ENCODE measurements at places on chromosomes 6 and 20.
A peak's percentile ranks its signal among the peaks of the same experiment; 100 is the strongest.

GRCh38 chr6:4668271-4669179, 107.7 kb upstream of the CDYL start:
- no peak for DNase-seq

DNA sequence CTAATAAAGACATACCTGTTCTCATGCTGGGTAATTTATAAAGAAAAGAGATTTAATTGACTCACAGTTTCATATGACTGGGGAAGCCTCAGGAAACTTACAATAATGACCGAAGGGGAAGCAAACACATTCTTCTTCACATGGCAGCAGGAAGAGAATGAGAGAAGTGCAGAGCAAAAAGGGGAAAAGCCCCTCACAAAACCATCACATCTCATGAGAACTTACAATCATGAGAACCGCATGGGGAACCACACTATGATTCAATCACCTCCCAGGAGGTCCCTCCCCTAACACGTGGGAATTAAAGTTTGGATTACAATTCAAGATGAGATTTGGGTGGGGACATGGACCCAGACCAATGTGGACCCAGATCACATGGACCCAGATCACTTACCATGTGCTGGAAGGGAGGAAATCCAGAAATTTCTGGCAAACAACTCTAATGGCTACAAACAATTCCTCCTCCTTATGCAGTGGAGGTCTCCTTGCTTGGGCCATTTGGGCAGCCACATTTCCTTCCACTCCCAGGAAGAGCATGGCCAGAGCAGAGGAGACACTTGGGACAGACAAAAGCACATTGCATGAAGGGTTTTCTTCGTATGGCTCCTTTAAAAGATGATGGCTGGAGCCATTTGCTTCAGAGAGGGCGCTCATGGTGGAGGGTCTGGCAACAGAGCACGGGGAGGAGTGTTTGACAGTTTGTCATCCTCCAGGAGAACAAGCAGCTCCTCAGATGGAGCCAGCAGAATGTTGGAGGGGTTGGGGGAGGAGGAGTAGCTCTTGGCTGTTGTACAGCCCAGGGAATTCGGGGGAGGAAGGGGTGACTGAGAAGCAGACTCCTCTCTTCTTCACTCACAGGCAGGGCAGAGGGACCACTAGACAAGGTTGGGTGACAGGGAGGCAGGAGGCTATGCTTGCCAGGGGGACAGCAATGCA, 30.4 kb downstream of the SERPINB9 start:
- no peak for DNase-seq

- no peak for DNase-seq
Observed at GRCh38 chr20:50126662-50127061, 13.7 kb upstream of the UBE2V1 start.

GRCh38 chr6:147738099-147738498, 229.6 kb downstream of the SAMD5 start:
- DNase-seq = no peak

GRCh38 chr6:116941727-116942126, 64.7 kb downstream of the RFX6 start:
- DNase-seq = no peak

DNA sequence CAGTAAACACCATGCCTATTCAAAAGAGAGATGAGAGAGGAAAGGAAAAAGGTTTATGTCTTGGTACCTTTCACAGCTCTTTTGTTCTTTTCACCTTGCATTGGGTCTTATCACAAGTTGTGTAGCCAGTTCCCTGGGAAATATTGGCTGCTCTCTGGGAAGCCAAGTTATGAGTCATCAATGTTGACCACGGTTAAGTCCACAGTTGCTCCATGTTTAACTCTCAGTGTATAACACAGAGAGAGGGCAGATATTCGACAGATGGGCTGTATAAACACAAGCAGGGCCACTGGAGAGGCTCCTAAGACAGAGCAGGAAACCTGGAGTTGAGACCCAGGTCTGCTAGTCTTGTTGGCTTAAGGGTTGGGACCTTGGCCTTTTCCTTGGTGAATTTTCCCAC, 718.6 kb downstream of the QKI start:
- no peak for DNase-seq

- DNase-seq = no peak
Observed at GRCh38 chr6:146543211-146543939, at the start of gene RAB32. RAB32 (plus strand) TSS chr6:146543833; CDS start chr6:146543872, 39 bp downstream.

- no peak for DNase-seq
Observed at GRCh38 chr6:5085648-5086293, 630 bp downstream of the PPP1R3G start.

DNA sequence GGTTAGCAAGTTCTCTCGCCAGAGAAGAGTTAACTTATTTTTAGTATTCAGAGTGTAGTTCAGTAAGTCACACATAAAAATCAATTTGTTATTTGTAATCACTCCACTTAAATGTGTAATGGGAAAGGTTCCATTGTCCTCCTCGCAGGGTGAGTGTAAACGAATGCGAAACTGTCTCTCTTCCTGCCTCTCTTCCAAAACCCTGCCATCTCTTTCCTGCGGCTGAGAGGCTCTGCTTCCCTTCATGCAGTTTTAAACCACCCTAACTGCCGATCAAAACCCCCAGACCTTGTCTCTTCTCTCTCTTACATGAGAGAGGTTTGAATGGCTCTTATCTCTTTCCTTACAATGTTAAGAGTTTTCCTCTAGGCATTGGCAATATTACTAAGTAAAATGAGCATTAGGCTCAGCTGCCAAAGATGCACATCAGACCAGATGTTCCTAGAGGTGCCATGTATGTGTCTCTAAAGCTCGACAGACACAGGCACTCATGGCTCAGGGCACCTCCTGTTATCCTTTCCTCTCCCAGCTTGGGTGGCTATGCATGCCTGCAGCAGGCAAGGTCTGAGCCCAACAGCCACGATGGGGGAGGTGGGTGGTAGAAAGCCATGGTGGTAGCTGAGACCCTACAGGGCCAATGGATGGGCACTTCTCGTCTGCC, 91.2 kb downstream of the JARID2 start:
- no peak for DNase-seq

DNA sequence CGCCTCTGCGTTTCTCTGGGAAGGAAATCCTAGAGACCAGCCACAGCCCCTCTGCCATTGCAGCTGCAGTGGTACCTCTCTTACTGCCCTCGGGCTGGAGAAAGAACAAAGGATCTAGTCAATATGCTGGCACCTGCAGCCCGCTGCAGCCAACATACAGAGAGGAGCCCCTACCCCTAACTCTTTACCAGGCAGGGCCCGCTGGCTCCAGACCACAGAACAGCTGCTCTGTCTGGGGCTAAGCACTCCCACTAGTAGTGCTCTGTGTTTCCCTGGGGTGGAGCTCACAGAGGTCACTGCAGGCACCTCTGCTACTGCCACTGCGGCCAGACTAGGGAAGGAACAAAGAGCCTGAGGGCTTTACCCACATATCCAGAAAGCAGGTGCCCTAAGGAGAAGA, 93.8 kb upstream of the IMPG1 start:
- no peak for DNase-seq

DNA sequence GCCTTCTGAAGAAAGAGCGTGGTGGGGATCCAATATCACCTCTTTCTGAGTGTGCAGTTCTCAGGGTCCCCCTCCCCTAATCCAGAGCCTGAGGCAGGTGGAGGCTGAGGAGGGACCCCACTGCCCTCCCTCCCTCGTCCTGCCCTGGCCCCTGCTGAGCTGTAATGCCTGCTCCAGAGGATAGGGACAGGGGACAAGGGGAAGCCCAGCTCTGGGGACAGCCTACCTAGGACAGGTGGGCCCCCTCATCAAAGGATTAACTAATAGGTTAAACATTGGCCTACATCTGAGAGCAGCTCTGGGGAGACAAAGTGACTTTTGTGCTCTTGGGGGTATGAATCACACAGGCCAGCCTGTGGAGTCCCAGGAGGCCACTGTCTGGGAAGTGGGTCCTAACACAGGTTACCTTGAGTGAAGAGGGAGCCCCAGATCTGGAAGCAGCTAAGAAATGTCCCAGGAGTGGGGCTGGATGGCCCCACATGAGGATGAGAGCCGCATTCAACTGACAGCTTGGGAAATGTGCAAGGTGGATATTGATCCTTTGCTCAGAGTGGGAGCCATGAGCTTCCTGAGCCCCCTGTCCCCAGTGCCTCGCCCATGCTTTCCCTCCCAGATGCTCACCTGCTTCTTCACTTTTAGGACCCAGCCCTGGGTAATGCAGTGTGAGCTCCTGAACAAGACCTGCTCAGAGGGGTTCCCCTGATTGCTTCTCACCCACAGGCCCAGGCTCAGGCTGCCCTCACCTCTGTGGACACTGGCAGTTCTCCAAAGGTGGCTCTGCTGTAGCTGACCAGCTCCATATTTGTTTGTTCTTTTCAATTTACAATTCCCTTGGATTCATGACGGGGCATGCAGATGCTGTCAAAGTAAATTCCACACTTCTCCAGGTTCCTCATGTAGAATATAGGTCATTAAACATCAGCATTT, 17.8 kb upstream of the CST9L start:
- peak; percentile 18 for DNase-seq

DNA sequence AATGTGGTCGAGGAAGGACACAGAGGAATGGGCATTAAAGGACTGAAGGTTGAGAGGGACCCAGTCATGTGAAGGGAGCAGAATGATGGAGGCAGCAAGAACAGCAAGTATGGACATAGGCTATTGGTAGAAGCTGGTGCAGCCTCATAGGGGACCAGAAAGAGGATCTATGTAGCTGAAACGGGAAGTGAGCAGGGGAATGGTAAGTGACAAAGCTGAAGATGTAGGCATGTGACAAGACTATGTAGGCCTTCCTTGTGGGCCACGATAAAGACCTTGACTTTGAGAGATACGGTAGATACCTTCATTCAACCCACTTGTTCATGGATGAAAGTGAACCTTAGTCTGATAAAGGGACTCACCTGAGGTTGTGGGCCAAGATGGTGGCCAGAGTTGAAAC, 3.5 kb downstream of the CTNNBL1 start:
- DNase-seq = no peak

DNA sequence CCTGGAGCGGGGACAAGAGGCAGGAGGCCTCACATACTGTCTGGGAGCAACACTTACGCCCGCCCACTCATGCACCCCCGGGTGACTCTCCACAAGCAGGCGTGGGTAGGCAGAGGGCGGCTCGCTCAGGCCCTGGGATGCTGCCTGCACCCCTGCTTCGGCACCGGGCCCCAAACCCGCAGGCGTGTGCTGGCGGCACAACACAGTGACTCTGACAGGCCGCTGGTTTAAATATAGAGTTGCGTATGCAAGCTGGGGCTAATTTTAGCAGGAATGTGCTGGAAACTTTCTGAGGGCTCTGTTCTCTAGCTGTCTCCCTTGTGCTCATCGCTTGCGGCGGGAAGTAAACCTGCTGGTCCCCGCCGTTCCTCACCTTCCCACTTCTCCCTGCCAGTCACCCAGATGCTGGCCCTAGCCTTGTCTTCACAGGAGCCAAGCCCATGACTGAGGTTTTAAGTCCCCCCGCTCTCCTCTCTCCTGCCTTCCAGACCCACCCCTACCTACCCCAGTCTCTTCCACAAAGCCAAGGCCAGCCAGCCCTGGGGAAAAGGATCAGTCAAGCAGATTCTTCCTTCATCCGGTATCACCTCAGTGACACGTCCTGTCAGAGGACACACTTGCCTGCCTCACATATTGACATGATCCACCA, 94.5 kb upstream of the FOXP4 start:
- no peak for DNase-seq

- peak; percentile 45 for DNase-seq
Observed at GRCh38 chr6:151240036-151240685, 394 bp downstream of the AKAP12 start.

DNA sequence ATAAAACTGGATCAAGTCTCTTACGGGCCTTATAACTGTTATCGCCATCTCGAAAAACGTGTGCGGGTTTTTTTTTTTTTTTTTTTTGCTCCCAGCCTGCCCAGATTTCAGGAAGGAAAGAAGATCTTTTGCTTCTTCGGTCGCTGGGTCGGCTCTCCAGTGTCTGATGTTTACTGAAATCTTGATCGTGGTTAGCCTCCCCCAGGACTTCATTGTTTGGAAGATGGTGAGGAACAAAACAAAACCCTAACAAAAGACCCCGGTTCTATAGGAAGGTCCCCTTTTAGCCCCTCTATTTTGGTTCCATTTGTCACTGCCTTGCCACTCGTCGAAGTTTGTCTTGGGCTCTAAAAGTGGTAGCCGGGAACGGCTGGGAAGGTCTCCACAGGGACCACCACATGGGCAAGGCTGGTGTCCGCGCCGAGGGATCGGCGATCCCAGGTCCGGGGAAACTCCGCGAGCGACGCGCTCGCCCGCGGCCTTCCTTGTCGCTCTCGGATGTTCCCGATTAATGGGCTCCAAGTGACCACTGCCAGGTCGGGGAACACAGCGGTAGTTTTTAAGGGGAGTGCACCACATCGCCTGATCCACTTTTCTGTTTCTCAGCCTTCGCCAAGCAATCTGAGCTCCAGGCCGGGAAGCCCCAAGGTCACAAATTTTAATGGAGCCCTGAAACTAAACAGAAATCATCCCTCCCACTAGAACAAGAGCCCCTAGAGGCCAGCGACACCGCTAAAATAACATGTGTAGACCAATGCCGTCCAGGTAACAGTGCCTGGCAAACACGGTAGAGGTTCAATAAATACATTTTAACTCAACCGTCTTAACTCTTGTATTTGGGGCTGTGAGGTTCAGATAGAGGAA, 27.0 kb downstream of the TRIM27 start:
- peak; percentile 80 for DNase-seq

DNA sequence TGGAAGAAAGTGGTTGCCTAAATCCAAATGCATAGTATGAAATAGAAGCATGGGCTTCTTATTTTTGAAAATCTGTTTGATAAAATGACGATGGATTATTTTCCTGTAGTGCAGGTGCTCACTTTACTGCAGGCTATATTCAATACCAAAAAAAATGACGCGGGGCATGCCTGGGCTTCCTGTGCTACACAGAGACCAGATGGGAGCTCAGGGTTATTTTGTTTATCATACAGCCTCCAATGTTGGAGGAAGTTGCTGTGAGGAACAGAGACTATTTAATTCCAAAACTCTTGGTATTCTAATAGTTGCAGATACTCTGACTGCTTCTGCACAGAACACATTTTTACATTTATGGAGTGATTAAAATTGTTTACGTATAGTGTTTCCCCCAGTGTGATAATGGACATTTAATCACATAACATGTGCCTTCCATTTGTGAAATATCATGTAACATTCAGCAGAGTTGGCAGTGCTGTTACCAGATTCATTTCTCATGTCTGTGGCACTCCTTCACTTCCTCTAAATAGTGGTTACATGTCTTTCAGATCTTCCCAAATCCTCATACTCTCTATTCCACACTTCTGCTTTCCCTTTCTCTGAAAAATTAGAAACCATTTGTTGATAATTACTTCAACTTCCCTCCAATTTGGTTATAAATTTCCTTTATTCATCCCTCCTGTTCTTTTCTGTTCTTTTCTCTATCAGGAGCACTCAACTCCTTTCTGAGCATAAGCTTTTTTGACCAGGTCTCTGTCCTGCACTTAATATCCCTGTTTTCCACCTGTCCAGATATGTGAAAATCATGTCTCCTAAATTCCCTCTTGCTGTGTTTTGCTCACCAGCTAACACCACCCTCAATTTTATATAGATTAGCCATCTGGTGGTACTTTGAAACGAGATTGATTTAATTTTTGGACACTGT, 121.6 kb downstream of the ADGRB3 start:
- no peak for DNase-seq

- no peak for DNase-seq
Observed at GRCh38 chr6:10390495-10391298, 24.2 kb downstream of the TFAP2A start.
